ENCODE measurements at places on chromosomes 12 and 14.
A peak's percentile ranks its signal among the peaks of the same experiment; 100 is the strongest.

DNA sequence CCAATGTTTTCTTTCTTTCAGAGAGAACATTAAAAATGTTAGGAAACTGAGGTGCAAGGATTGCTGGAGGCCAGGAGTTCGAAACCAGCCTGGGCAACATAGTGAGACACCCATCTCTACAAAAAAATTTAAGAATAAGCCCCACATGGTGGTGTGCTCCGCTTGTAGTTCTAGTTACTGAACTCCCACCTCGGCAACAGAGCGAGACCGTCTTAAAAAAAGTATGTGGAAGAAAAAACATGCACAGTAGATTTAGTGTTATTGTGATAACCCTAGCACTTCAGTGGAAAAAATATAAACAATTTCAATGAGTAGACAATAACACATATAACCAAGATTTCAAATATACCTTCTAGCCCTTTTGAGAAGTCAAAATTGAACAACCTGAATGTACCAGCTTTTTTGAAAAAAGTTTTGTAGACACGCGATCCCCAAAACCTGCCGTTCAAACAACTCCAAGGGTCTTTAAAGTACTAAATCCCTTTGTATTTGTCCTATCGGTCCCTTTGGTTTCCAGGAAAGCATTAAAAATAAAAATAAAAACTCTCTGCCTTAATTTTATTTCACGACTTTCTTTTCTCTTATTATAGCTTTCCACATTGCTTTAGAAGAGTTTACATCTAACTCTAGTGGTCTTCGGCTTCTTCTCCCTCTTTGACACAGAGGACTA lies 1.0 kb upstream of the ANO6 start:
- peak; percentile 18 for DNase-seq

DNA sequence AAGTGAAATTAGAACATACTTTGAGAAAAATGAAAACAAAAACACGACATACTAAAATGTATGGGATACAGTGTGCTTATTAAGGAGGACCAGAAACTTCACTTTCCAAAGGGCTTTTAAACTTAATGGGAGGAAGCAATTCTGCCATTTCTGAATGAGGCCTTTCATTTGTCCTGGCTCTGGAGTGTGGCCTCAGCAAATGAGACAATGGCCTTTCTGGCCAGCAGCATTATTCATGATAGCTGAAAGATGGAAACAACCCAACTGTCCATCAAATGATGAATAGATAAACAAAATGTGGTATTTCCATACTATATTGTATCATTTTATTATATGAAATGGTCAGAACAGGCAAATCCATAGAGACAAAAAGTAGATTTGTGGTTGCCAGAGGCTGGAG lies 338.6 kb downstream of the CEP128 start:
- no peak for DNase-seq

GRCh38 chr14:93832665-93833064 lies 44.4 kb upstream of the PRIMA1 start:
- DNase-seq = no peak

DNA sequence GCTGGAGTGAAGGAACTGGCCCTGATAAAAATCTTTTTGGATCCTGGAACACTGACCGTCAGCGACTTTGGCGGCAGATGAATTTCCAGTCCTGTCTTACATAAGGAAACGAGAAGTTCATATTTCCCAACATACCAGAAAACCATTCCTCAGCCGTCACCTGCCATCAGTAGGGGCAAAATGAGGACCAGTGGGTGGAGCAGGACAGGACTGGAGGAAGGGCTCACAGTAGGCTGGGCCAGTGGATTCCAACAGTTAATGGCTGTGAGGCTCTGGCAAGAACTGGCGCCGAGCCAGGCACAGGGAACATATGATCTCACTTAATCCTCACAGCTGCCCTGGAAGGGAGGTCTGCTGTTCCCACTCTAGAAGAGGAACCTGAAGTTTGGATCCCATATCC lies 67.2 kb upstream of the FAM181A start:
- no peak for DNase-seq

DNA sequence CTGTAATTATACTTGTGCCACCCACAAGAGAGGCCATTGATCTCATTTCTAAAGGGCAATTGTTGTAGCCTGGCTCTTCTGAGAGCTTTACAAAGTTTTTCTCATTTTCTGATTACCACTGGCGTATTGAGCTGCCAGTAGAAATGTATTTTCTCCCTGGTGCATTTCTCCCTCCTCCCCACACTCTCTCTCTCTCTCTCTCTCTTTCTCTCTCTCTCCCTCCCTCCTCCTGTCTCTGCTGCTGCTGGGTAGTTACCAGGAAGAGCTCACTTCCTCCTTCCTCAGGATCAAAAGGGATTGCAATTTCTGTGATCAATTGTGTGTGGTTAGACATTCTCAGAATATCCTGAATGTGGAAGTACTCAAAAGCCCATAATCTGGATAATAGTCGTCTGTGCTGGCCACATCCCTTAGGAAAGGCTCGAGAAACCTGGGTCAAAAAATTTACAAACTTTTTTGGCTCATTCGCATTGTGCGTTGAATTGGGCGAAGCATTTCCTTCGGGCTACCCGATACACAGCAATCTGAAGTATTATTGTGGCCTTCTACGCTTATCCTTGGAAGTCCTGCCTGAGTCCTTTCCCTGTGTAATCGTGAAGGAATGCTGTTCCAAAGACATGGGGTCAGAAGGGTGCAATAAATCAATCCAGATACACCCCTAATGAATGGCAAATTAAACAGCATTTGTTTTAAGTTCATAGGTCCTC lies 254.8 kb downstream of the MSRB3 start:
- DNase-seq = no peak

All from inflammatory macrophage (primary cell).